ENCODE measurements at places on chromosomes 4 and X.
A peak's percentile ranks its signal among the peaks of the same experiment; 100 is the strongest.

GRCh38 chrX:1397001-1397400 lies 5.1 kb upstream of the SLC25A6 start:
- no peak for DNase-seq
- no peaks in the 10 kb centered on the region for H3K4me1 ChIP-seq
- no peak overlapping the region for H3K27ac ChIP-seq
- H3K36me3 ChIP-seq, result peaks cover 24% of the 10 kb centered on the region
- no peak overlapping the region for H3K4me3 ChIP-seq

GRCh38 chr4:48585401-48585800 lies 95.3 kb downstream of the ZAR1 start:
- no peaks in the 10 kb centered on the region for H3K36me3 ChIP-seq
- H3K27me3 ChIP-seq, result no peaks in the 10 kb centered on the region
- H3K4me1 ChIP-seq, result no peaks in the 10 kb centered on the region
- H3K4me3 ChIP-seq, result no peak overlapping the region

DNA sequence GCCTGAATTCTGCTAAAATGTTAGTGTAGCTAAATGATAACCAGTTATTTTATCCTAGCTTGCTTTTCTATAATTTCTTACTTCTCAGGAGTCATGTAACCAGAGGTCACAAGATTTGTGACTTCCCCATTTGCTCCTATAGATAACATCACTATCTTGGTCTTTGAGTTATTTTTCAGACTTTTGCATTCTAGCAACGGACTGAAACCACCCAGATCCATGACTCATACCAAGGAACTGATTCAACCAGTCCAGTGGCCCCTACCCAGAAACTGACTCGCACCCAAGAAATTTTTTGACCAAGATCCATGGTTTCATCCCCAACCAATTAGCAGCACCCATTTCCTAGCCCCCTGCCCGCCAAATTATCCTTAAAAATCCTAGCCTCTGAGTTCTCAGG lies 50.0 kb downstream of the IQCM start:
- H3K4me3 ChIP-seq, result no peak overlapping the region
- DNase-seq, result no peak
- no peaks in the 10 kb centered on the region for H3K4me1 ChIP-seq
- no peaks in the 10 kb centered on the region for H3K27me3 ChIP-seq

DNA sequence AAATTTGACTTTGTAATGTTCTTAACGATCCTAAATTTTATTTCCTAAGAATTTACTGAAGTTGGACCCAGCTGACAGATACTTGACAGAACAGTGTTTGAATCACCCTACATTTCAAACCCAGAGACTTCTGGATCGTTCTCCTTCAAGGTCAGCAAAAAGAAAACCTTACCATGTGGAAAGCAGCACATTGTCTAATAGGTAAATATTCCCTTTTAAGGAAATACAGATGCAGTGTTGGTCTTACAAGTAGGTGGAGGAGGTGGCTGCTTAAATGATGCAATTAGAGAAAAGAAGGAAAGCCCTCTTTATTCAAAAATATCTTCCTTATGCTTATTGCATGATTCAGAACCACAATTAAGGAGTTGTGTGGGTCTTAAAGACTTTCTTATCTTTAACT lies 73.5 kb downstream of the RS1 start:
- H3K4me3 ChIP-seq, result no peak overlapping the region
- H3K4me1 ChIP-seq, result no peaks in the 10 kb centered on the region
- H3K36me3 ChIP-seq, result peaks cover 10% of the 10 kb centered on the region
- H3K27me3 ChIP-seq, result no peaks in the 10 kb centered on the region
- no peak for DNase-seq
- no peak overlapping the region for H3K27ac ChIP-seq

- no peaks in the 10 kb centered on the region for H3K27me3 ChIP-seq
- no peaks in the 10 kb centered on the region for H3K36me3 ChIP-seq
- H3K4me1 ChIP-seq, result no peaks in the 10 kb centered on the region
- H3K4me3 ChIP-seq, result no peak overlapping the region
- no peak for DNase-seq
- no peak overlapping the region for H3K27ac ChIP-seq
Measured at GRCh38 chrX:100263650-100264049, 146.4 kb downstream of the PCDH19 start.

DNA sequence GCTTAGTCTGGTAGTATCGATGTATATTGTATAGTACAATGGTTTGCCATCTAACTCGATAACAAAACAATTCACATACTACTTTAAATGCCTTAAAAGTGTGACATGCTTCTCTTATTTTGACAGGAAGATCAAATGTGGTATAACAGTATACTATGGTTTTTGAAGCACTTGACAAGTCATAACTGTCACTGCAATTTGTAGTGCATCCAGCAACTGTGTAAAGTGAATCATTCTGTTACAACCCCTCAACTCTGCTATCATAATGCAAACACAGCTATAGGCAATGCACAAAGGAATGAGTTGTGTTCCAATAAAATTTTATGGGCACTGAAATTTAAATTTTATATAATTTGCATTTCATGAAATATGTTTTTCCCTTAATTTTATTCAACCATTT lies 14.0 kb downstream of the RAP1GDS1 start:
- no peak overlapping the region for H3K4me3 ChIP-seq
- DNase-seq, result no peak
- no peaks in the 10 kb centered on the region for H3K36me3 ChIP-seq
- H3K27me3 ChIP-seq, result no peaks in the 10 kb centered on the region
- H3K27ac ChIP-seq, result no peak overlapping the region
- H3K4me1 ChIP-seq, result no peaks in the 10 kb centered on the region

DNA sequence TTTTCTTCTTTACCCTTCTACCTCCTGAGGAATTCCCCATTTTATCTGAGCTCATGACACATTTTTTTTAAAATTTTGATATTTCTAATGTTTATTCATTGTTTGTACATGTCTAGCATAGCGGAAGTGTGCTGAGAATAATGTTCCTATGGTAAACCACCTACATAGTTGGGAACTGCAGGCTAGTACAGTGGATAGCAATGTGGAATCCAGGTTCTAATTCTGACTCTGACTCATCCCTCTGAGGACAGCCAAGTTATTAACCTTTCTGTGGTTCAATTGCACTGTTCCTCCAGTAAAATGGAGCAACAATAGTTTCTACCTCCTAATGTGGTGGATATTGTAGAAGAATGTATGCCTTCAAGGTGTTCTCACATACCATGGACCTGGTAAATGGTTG lies 20.6 kb upstream of the APELA start:
- H3K27me3 ChIP-seq, result no peaks in the 10 kb centered on the region
- no peaks in the 10 kb centered on the region for H3K36me3 ChIP-seq
- no peaks in the 10 kb centered on the region for H3K4me1 ChIP-seq
- DNase-seq, result no peak
- H3K27ac ChIP-seq, result no peak overlapping the region

- no peak overlapping the region for H3K4me3 ChIP-seq
- H3K36me3 ChIP-seq, result no peaks in the 10 kb centered on the region
- no peak overlapping the region for H3K27ac ChIP-seq
- DNase-seq, result no peak
- H3K27me3 ChIP-seq, result no peaks in the 10 kb centered on the region
Measured at GRCh38 chr4:154836030-154836429, 55.0 kb downstream of the RBM46 start.

DNA sequence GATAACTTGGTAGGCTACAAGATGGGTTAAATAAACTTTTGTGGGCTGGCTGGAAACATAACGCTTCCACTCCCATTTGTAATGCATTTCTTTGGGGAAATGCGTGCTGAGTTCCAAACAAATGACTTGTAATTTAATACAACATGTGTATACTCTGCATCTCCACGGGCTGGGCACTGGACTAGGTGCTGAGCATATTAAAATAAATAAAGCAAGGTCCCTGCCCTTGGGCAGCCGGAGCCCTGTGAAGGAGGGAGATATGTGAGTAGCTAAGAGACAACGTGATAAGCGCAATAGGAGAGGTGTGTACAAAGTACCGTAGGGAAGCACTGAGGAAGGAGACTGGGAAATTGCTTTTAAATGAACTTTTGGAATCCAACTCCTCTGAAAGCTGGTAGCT lies 147.2 kb upstream of the RBPJ start:
- H3K4me1 ChIP-seq, result no peaks in the 10 kb centered on the region
- H3K36me3 ChIP-seq, result no peaks in the 10 kb centered on the region
- no peak overlapping the region for H3K4me3 ChIP-seq
- no peak overlapping the region for H3K27ac ChIP-seq

DNA sequence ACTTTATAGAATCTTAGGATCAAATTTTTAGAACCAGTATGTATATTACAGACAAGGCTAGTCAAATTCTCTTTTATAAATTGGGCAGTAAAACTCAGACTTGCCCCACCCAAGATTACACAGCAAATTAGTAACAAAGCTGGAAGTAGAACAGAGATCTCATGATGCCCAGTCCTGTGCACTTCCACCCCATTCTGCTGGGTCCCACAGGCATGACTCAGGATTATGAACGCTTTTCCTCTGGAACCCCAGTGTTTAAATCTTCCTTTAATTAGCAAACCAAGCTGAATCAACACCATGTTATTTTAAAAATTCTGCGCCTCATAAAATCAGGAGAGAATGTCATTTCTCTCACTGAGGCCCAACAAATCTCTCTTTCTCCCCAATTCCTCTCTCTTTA lies 1.5 kb upstream of the IL13RA2 start:
- DNase-seq, result no peak
- H3K4me3 ChIP-seq, result no peak overlapping the region
- H3K4me1 ChIP-seq, result no peaks in the 10 kb centered on the region
- H3K36me3 ChIP-seq, result no peaks in the 10 kb centered on the region

DNA sequence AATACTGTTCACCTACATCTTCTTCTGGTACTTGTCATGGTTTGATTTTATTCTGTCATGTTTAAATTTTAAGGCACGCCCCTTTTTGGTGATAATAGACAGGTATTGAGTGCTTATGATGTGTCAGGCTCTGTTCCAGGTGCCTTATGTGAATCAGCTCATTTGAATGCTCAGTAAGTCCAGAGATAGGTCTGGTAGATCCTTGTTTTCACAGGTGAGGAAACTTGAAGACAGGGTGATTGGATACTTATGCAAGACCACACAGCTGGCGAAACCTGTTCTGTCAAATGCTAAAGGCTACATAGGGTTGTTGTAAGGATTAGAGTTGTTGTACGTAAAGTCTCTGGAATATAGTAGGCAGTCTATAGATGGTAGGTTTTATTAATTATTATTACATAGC lies 9.6 kb upstream of the SLC25A14 start:
- H3K36me3 ChIP-seq, result no peaks in the 10 kb centered on the region
- H3K4me1 ChIP-seq, result no peaks in the 10 kb centered on the region
- H3K27ac ChIP-seq, result no peak overlapping the region
- H3K4me3 ChIP-seq, result no peak overlapping the region
- DNase-seq, result no peak
- H3K27me3 ChIP-seq, result no peaks in the 10 kb centered on the region

GRCh38 chr4:76546759-76547742 lies 112.0 kb downstream of the SHROOM3 start:
- no peaks in the 10 kb centered on the region for H3K27me3 ChIP-seq
- no peak for DNase-seq
- H3K4me3 ChIP-seq, result no peak overlapping the region
- no peak overlapping the region for H3K27ac ChIP-seq
- H3K36me3 ChIP-seq, result no peaks in the 10 kb centered on the region

GRCh38 chr4:122668241-122668640 lies 47.4 kb upstream of the IL21 start:
- H3K36me3 ChIP-seq, result no peaks in the 10 kb centered on the region
- no peaks in the 10 kb centered on the region for H3K27me3 ChIP-seq

DNA sequence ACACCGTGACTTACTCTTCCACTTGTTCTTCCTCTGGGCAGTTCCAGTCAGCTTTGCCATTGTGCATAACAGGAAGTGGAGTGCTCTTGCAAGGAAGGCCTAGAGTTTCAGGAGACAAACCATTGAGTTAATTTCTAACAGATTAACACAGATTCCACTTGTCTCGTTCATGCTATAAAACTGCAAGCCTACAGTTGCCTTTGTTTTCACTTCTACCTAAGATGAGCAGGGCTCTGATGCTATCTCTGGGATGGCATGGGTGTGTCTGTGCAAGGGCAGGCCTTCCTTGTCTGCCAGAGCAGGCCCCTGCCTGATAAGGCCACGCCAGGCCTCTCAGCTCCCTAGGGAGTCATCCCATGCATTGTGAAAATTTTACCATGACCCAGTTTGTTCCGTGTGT lies 67.7 kb upstream of the PGRMC2 start:
- no peak overlapping the region for H3K27ac ChIP-seq
- H3K4me3 ChIP-seq, result no peak overlapping the region
- H3K27me3 ChIP-seq, result no peaks in the 10 kb centered on the region
- H3K4me1 ChIP-seq, result peaks cover 3% of the 10 kb centered on the region
- DNase-seq, result no peak

- H3K4me1 ChIP-seq, result no peaks in the 10 kb centered on the region
- H3K27ac ChIP-seq, result no peak overlapping the region
- DNase-seq, result no peak
- no peaks in the 10 kb centered on the region for H3K36me3 ChIP-seq
- no peaks in the 10 kb centered on the region for H3K27me3 ChIP-seq
Measured at GRCh38 chrX:68950937-68951336, 122.1 kb downstream of the EFNB1 start.

DNA sequence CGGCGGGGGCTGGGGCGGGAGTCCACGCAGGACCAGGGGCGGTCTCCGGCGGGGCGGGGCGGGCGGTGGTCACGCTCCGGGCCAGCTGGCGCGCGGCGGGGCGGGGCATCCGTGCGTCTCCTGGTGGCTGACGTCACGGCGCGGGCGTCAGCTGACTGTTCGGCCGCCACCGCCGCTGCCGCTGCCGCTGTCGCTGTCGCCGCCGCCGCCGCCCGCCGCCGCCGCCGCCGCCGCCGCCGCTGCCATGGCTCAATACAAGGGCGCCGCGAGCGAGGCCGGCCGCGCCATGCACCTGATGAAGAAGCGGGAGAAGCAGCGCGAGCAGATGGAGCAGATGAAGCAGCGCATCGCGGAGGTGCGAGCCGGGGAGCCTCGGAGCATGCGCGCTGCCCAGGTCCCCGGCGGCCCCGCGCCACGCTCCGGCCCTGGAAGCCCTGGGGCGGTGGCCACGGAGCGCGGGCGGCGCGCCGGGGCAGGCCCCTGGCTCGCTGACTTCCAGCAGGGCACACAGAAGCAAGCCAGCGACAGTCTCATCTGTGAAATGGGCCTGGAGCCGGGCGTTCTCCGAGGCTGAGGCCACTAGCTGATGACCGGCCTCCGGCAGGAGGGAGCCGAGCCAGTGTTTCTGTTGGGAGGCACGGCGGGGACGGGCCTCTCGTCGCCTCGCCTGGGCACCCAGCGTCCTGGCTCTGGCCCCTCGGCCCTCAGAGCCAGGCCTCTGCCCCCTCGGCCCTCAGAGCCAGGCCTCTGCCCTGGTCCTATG lies at the start of gene FAM50A:
TSS of gene FAM50A (plus strand) at position 150 of the 763 bp plus-strand sequence. CDS start at position 245, 95 bp downstream.
- no peaks in the 10 kb centered on the region for H3K27me3 ChIP-seq
- H3K36me3 ChIP-seq, result peaks cover 29% of the 10 kb centered on the region
- no peak for DNase-seq
- H3K4me3 ChIP-seq, result peak within 1 kb of the TSS; percentile 57
- H3K27ac ChIP-seq, result no peak within 1 kb of the TSS

GRCh38 chrX:2521927-2522386 lies 21.2 kb upstream of the DHRSX start:
- H3K4me3 ChIP-seq, result no peak overlapping the region
- H3K27ac ChIP-seq, result no peak overlapping the region
- H3K27me3 ChIP-seq, result no peaks in the 10 kb centered on the region
- DNase-seq, result no peak
- 0 out of 2 replicates have a peak, but pooled peaks cover 2% of the 10 kb centered on the region for H3K4me1 ChIP-seq

- no peaks in the 10 kb centered on the region for H3K36me3 ChIP-seq
- no peaks in the 10 kb centered on the region for H3K27me3 ChIP-seq
- no peak overlapping the region for H3K4me3 ChIP-seq
- no peaks in the 10 kb centered on the region for H3K4me1 ChIP-seq
- no peak for DNase-seq
- H3K27ac ChIP-seq, result no peak overlapping the region
Measured at GRCh38 chrX:104330966-104331365, 76.2 kb upstream of the ESX1 start.
